Aorta (tissue), 5 donors: ENCODE measurements at places on chromosomes 11 and 22.

DNA sequence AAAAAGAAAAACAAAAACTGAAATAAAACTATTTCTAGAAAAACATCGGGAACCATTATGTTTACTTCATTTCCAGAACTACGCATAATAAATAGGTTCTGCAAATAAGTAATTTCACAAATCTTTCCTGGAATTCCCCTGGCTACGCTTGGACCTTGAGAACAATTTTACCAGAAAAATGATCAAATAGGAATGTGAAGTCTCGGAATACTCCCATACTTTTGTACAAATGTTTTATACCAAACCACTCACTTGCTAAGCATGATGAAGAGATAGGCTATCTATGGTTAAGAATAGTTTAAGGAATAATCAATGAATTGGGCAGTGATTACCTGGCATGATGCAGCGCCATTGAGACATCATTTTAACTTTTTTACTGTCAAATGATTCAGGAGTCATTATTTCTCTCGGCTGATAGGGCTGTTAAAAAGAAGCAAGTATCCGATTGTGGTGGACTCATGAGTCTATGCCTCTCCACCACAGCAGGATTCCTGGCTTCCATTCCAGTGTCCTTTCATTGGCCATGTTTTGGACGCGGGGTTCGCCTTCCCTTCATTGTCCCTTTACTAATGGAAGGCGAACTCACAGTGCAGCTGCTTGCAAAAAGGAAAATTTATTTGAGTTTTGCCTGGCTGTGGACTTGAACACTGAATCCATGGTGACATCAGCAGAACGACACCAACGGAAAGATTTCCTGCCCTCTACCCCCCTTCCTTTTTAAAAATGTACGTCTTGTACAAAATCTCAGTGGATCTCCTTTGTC, 39.9 kb upstream of the BLID start:
- no peaks in the 10 kb centered on the region for H3K27me3 ChIP-seq
- peak overlapping the region; percentile 89 for H3K27ac ChIP-seq
- H3K4me3 ChIP-seq = peak overlapping the region; percentile 64
- H3K4me1 ChIP-seq = no peaks in the 10 kb centered on the region

GRCh38 chr11:128351168-128351567, 236.2 kb downstream of the ETS1 start:
- no peaks in the 10 kb centered on the region for H3K36me3 ChIP-seq
- no peak overlapping the region for H3K4me3 ChIP-seq
- no peaks in the 10 kb centered on the region for H3K27me3 ChIP-seq
- no peak overlapping the region for H3K27ac ChIP-seq
- no peaks in the 10 kb centered on the region for H3K4me1 ChIP-seq

DNA sequence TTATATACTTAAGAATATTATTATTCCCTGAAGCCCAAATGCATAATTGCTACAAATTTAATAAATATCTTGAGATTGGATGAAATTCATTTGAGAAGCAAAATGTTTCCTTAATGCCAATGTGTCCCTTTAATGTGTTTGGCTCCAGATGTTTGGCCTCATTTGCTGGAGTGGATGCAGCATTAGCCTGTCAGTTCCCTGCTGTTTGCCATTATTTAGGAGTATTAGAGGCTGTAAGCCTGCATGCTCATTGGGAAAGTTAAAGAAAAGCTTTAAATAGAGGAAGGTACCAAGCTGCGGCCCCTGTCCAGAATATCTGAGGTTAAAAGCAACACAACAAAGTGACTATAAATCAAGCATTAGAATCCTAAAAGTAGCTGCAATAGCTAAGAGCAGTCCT, 54.8 kb upstream of the PITPNB start:
- H3K36me3 ChIP-seq = no peaks in the 10 kb centered on the region
- H3K27ac ChIP-seq = peak overlapping the region; percentile 14
- no peak for DNase-seq

DNA sequence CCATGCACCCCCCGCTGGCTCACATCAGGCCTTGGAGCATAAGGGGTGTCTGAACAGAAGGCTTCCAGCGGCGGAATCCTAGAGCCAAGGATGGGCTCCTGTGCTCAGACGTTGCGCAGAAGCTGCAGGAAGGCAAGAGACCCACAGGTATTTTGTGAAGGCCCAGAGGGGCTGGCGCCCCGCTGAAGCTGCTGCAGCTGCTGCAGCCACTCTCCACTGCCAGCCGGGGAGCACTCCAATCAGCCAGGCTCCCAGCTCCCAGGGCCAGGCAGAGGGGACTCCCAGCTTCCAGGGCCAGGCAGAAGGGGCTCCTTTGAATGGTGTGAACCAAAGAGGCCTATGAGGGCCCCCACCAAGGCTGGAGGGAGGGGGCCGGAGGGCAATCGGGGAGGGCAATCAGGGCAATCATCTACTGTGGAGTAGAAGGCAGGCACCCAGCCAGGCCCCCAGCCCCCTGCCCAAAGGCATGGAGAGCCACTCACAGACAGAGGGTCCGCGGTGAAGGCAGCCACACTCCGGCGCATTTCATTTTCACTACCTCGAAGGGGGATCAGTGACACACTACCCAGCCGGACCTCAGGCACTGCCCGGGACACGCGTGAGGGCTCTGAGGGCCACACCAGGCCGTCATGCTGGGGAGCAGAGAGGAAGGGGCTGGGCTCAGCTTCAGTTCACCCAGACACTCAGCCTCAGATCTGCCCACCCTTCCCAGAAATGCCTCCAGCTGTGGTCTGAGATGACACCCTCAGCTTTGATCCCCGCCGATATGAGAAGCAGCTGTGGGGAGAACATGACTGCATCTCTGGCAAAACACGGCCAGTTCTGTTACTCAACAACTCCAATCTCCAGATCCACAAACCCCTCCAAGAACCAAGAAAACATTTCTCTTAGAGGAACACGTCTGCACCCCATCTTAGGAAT, 11.6 kb upstream of the PDE2A start:
- H3K27ac ChIP-seq = no peak overlapping the region
- H3K36me3 ChIP-seq = no peaks in the 10 kb centered on the region
- H3K27me3 ChIP-seq = no peaks in the 10 kb centered on the region
- no peaks in the 10 kb centered on the region for H3K4me1 ChIP-seq
- DNase-seq = no peak

GRCh38 chr22:37163575-37164504, 14.1 kb upstream of the IL2RB start:
- H3K27me3 ChIP-seq = no peaks in the 10 kb centered on the region
- DNase-seq = no peak
- H3K4me1 ChIP-seq = no peaks in the 10 kb centered on the region
- no peak overlapping the region for H3K4me3 ChIP-seq
- H3K36me3 ChIP-seq = no peaks in the 10 kb centered on the region

GRCh38 chr11:46947399-46948077, 11.0 kb downstream of the CSTPP1 start:
- H3K4me1 ChIP-seq = peaks cover 2% of the 10 kb centered on the region
- no peak overlapping the region for H3K27ac ChIP-seq
- no peak overlapping the region for H3K4me3 ChIP-seq
- no peaks in the 10 kb centered on the region for H3K27me3 ChIP-seq
- peaks cover 3% of the 10 kb centered on the region for H3K36me3 ChIP-seq

DNA sequence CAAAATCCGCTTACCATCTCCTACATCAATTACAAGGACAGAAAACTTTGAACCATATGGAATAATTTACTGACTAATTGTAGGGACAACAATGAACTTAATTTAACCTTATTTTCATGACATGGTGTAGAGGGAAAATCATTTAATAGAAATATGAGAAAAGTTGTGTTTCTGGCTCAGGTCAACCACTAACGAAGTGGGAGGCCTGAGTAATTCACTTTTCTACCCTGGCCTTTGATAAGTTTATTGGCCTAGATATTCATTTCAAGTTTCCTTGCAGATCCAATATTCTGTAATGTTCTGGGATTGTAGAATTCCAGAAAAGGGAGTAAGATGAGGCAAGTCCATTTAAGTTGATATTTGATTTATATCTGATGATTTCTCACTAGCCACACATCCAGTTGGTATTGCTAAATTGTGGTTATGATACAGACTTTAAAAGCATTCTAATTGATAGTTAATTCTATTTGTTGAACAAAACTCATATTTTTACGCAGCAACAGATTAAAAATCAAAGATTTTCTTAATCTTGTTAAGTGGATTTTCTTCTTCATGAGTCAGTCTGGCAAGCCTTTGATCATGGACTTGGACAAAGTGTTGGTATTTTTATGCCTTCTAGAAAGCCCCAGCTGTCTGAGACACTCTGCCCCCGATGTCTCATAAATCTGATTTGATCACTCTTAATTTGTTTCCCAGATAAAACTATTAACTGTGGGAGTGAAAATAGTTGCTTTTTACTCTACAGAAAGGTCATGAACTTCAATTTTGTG, 336.5 kb downstream of the TMEM135 start:
- no peak for DNase-seq
- no peaks in the 10 kb centered on the region for H3K4me1 ChIP-seq
- H3K4me3 ChIP-seq = no peak overlapping the region
- H3K36me3 ChIP-seq = no peaks in the 10 kb centered on the region
